ENCODE measurements at places on chromosomes 5 and 9.

DNA sequence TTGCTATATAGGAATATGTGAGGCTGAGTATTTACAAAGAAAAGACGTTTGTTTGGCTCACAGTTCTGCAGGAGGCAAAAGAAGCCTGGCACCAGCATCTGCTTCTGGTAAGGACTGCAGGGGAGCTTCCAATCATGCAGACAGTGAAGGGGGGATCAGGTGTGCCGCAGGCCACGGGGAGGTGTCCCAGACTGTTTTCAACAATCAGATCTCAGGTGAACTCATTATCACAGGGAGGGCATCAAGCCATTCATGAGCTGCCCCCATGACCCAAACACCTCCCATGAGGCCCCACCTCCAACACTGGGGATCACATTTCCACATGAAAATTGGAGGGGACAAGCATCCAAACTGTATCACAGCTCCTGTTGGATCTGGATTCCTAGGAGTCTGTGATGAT is 30.4 kb upstream of the TRIM14 start:
- no peak for DNase-seq

GRCh38 chr5:73987915-73988314 is 361.9 kb downstream of the ARHGEF28 start:
- no peak for DNase-seq

GRCh38 chr5:51382521-51383130 is 622 bp upstream of the ISL1 start:
- DNase-seq, result no peak

DNA sequence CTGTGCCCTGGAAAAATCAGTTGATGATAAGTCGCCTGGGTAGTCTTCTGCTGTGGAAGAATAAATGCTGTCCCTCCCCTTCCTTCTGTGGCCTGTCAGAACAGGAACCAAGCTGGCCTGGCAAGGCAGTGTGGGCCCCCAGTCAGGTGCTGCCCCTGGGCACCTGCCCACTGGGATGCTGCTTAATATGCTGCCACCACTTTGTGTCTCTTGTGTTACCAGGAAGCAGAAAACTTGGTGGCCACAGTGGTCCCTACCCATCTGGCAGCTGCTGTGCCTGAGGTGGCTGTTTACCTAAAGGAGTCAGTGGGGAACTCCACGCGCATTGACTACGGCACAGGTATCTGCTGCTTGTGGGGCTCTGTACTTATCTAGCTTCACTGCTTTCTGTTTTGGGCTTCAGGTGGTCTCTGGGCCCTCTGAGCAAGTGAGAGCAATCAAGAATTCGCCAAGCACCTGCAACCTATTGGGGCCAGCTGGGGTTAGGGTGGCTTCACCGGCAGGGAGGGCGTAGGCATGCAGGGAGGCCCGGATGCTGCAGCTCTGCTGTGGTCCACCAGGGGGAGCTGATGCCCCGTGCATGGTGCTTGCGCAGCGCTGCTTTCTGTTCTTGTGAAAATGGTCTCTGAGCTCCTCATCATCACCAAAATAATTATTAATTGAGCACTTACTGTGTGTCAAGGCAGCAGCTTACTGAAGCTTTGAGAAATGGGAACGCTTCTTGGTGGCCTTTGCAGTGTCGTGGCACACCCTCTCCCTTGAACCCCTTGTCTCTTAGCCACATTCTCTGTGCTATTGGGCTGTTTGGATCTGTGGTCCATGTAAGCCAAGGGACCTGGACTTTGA is 20.3 kb downstream of the PTPA start:
- peak; percentile 45 for DNase-seq

- no peak for DNase-seq
These were observed 56.0 kb downstream of the PLK2 start for GRCh38 chr5:58403822-58404433.

GRCh38 chr9:972501-973294 is 3.8 kb upstream of the DMRT3 start:
- no peak for DNase-seq

- DNase-seq, result no peak
These were observed 94.0 kb upstream of the RAPGEF1 start for GRCh38 chr9:131833906-131834305.

GRCh38 chr5:110973510-110973909 is 98.0 kb upstream of the TSLP start:
- DNase-seq, result no peak

DNA sequence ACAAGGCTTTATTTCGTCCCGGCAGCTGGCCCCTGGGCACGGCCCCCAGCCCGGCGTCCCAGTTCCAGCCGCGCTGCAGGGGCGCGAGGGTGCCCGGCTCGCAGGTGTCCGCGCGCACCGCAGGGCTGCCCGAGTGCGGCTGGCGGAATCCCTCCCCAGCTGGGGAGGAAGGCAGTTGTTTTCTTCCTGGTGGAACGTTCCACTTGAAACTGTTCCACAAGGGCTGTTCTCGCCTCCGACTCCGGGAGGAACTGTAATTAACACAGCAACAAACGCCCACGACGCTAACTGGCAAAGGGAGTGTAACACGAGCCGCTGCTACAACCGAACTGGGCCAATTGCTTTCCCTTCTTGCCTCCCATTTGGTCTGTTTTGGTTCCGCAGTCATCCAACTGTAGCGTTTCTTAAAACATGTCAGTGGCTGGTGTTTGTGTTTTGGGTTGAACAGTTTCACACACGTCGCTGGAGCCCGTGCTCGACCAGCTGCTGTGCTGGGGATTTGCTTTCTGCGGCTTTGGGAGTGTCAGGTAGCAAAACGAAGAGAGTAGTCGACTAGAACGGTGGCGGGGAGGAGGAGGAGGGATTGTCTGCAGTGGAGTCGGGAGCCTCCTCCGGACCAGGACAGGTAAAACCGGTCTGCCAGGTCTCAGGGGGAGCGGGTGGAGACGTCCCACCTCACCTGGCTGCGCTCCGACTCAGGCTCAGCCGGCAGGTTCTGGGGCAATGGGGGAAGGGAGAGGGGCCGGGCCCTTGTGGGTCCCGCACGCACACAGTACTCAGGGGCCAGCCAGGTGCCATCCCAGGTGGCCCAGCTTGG is 131.6 kb upstream of the NIPBL start:
- peak; percentile 55 for DNase-seq

GRCh38 chr5:84445049-84445685 is 60.5 kb upstream of the EDIL3 start:
- DNase-seq, result no peak

GRCh38 chr5:154376481-154376880 is 69.3 kb upstream of the SAP30L start:
- no peak for DNase-seq

- no peak for DNase-seq
These were observed 192.4 kb downstream of the GAS1 start for GRCh38 chr9:86754581-86755560.

DNA sequence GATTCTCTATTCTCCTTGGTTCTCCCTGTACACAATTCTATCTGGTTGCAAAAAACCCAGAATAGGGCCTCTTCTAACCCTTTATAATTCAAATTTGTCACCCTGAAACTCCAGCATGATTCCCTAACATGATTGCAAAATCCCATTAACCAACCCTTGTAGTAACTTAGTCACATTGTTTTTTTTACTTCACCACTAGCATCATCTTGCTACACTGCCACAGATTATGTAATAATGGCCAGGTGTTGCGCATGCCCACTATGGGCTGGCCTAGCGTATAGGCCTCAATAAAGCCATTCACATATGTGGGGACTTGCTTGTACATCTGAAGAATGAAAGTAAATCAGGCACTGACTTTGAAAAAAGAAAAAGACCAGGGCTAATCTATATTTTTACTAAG is 25.7 kb downstream of the FAM170A start:
- no peak for DNase-seq

DNA sequence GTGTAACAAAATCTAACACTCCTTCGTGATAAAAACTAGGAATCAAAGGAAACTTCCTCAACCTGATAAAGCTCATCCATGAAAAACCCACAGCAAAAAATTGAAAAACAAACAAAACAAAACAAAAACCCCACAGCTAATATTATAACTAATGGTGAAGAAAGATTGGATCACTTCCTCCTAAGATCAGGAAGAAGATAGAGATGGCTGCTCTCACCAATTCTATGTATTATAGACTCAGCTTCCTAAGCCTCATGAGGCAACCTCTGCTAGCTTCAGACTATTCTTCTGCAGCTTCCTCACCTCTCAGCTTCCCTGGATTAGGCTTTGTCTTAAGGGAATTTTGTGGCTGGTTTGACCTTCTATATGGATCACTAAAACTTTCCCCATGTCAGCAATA is 40.1 kb downstream of the PHAX start:
- DNase-seq, result no peak

GRCh38 chr9:124062172-124062571 is 50.6 kb downstream of the LHX2 start:
- DNase-seq, result no peak

DNA sequence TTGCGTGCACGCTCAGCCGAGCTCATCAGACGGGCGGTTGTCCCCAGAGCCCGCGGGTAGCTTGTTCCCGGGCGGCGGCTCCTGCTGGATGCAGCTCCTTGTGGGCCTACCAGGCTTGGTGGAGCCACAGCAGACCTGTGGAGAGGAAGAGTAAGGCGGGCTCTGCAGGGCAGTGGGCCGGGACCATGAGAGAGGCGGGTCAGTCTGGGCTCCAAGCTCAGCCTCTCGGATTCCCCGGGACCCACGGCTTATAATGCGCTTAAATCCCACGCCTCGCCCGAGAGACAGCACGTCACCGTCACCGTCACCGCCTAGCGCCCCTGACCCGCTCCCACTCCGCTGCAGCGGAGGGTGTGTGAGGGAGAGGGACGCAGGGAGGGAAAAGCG is 1.9 kb upstream of the ANKRD18A start:
- no peak for DNase-seq

GRCh38 chr9:130214776-130215340 is 42.7 kb downstream of the NCS1 start:
- no peak for DNase-seq

DNA sequence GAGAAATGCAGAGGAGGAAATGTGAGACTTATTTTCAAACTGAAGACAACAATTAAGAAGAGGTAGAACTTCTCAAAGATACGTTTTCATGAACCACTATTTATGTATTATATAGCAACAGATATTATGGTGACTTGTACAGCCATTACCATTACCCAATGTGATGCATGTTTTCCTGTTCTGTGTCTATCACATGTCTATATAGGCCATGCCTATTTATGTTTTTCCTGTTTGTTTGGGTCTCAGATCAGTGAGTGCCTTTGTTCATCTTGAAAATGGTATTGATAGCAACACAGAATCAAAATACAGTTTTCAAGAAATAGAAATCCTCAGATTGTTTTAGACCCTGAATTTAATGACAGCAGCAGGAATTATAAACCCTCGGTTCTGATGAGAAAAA is 44.0 kb downstream of the DAPK1 start:
- no peak for DNase-seq

DNA sequence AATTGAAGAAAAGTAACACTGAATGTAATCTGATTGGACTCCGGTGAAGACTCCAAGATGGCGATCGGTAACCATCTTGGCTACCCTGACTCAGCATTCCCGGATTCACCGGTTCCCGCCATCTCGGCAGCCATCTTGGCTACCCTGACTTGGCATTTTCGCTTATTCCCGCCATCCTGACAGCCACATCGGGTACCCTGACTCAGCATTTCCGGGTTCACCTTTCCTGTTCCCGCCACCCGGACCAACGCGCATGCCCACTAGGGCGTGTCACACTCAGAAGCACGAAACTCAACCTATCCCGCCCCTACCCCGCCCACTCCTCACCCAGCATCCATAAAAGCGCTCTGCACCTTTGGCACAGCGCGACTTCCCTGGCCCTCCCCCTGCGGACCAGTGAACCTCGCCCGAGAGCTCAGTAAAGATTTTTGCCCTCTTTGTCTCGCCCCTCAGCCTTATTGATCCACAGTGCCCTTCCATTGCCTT is 17.2 kb downstream of the SPTLC1 start:
- no peak for DNase-seq

DNA sequence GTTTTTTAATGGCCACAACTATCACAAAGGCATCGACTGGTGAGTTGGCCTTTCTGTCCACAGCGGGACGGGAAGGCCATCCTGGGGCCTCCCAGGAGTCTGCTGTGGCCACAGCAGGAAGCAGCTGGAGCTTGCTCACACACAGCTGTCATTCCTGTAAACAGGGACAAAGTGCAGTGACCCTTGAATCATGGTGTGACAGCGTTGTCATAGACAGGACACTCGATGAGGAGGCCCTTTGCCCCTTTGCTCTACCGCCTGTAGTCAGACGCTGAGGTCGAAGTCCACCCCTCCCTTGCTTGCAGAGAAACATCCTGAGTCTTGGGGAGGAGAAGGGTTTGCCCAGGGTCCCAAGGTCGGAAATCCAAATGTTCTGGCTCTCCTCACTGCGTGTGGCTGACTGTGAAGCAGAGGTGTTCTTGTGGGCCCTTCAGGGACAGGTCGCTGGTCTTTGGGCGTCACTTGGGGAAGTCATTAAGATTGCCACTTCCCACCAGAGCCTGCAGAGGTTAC is 35.1 kb downstream of the NDST1 start:
- no peak for DNase-seq

DNA sequence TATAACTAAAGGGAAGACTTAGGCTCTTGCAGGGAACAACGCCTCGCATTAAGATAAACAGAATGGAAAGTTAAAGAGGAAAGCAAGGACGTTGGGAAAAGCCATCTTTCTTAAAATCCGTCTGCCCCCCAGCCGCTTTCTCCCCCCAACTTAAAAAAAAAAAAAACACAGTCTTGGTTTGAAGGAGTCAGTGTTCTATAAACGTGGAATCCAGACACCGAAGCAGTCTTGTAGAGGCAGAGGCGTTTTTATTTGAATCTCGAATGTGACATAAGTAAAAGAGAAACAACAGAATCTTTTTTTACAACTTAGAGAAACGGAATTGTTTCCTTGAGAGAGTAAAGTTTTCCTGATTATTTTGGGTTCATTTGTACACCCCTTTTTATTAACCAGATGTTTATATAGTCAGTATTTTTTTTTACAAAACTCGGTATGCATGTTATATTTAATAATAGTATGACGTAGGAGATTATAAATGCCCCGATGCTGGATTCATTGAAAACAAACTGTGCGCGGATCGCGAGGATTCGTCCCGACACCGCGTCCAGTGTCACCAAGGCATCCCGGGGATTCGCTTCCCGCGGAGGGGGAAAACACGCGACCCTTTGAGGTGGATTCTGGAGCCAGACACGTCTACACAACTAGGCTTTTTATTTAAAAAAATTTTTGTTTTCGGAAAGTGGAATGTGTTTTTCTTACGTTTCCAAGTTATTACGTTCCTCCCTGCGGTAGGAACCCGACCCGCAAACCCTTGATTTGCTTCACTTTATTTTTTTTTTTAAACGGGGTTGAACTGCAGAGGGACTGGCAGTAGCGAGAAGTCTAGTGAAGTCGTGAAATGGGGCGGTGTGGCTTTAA is 6.7 kb downstream of the PTCH1 start:
- DNase-seq, result no peak

GRCh38 chr9:33291901-33292300 is 1.6 kb downstream of the NFX1 start:
- DNase-seq, result no peak

GRCh38 chr9:97041898-97042297 is 3.0 kb upstream of the CTSV start:
- DNase-seq, result no peak

Measured in GDM1 (cell line).